ENCODE measurements at places on chromosomes 3 and 15.

DNA sequence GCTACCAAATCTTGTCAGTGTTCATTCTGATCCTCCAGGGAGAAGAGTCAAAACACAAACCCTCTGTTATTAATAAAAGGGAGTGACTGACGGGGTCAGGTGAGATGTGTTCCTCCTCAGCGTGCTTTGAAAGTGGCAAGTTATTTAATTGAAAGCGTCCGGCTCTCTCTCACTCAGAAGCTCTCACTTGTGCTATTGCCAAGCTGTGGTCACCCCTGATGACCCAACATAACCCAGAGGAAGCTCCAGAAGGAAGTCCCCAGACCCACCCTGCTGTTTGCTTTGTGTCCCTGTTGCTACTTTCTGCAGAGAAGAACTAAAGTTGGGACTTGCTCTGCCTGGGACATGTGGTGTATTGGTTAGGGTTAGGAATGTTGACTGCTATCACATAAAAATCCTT, 235.6 kb downstream of the EDEM1 start:
- DNase-seq: no peak

DNA sequence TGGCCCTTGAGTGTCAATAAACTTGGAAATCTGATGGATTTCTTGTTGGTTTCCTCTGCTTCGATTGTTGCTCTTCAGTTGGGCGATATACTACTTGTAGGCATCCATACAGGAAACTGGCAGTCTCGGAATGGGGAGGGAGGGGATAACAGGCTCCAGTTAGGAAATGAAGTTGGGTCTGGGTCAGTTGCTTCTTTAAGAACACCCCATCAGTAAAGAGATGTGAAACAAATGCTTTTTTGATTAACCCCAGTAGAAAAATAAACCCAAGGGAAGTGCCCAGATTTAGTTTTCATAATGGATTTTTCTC, 681 bp downstream of the CHMP2B start:
- DNase-seq: no peak

DNA sequence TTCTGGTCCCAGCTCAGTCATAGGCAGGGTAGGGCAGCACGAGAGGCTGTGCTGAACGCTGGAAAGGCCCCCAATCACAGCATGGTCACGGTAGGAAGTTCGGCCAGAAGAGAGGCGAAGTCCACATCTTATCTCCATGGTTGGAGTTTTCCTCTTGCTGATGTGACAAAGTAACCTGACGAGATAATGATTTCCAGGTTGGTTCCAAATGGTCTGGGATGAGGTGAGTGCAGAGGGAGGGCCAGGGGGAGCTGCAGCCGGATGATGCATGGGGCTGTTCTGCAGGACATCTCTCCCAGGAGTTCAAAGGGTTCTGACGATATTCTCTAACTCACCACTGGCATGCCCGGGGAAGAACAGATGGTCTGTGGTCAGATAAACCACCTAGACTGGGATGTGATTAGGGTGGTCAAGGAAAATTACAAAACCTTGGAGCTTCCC, 83.2 kb upstream of the WNT5A start:
- DNase-seq: no peak

DNA sequence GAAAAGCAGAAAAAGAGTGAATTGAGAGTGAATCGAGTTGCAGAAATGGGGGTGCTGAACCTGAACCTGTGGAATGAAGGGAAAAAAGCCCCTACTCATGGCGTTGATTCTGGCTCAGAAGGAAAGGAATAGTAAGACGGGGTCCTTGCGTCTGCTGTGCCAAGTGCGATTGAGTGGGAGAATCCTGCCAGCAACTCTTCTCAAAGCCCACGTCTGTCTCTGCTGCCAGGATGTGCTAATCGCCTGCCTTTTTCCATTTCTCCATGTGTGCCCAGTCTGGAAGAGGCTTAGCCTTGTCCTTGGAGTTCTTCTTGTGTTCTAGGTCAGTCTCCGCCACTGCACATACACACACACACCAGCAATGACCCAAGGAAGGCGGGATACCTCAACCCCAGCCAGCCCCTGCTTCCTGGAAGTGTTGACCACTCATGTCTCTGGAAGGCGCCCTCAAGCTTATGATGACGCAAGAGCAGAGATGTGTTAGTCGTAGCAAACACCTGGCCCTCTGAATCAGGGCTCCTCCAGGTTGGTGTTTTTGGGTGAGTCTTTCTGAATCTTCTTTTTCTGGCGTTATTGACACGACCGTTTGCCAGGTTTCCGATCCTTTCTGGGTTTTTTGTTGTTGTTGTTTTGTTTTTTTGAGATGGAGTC, 262.4 kb upstream of the PROK2 start:
- DNase-seq: no peak

GRCh38 chr3:47475029-47475569, 642 bp downstream of the SCAP start:
- DNase-seq: no peak

DNA sequence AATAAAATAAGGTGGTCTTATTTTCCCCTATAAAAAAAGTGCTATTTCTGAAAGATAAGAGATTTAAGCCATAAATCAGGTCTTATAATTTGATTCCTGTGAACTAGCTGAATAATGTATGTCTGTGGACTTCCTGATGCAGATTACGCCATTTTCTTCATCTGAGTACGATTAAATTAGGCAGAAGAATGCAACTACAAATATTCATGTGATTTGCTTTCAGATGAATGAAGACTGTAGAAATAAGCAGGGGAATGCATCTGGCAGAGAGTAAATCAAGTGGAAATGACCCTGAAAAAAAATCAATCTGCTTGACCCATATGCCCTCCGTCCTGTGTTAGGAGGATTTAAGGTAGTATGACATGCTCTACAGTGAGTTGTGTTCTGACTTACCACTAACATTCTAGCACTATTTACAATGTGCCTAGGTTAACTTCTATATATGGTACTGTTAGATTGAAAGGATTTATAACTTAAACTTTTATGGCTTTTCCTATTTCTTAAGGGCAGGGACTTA, 14.7 kb downstream of the BNIP2 start:
- no peak for DNase-seq

DNA sequence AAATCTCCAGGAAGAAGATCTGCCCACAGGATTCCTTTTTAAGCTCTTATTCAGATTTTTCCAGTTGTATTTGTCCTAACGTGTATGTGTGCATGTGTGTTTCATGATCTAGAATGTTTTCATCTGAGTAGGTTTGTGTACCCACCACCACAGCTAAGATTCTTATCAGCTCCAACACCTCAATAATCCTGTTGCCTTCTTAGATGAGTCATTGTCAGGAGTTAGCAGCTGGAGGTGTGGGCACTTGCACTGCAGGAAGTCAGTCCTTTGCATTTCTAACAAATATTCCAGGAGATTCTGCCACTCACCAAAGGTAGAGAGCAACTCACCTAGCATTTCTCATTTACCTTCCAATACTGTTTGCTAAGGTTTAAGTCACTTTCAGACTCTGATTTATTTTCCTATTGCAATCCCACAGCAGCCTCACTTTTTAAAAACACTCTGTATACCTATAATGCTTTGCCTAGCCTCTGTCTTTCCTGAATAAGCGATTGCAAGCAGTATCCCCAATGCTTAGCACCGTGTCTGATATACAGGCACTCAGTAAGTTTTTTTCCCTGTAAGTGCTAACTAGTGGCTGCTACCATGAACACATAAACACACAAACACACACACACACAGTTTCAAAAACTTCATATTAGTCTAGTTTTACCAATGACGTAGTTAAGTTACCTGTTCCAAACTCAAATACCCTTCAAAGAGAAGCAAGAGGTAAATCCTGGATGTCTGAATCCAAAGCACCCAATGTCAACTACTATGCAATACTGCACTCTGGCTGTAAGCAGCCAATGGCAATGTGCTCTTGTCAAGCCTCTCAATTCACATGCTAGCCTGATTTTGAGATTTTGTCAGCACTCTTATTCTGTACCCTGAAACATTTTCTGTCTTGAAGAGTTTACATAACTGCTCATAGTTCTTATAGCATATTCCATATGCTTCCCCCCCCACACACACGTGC, 713.5 kb upstream of the LMCD1 start:
- no peak for DNase-seq

GRCh38 chr3:69806735-69807438, 67.6 kb downstream of the MITF start:
- DNase-seq: no peak

DNA sequence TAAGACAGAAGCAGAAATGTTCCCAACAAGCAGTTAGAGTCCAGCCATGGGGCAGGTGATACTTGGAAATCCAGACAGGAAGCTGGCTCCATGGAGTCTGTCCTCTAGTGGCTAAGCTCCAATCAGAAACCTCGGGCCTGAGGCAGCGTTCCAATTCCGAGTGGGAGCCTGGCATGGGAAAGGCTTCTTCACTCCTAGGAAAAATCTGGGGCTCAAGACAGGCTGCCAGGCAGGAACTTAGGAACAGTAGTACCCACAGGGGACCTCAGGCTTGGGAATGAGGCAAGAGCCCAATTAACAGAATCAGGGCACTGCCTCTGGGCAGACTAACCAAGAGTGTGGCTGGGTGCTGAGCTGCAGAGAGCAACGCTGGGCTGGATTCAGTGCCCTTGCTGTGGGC, 6.2 kb upstream of the ATP13A4 start:
- DNase-seq: no peak

DNA sequence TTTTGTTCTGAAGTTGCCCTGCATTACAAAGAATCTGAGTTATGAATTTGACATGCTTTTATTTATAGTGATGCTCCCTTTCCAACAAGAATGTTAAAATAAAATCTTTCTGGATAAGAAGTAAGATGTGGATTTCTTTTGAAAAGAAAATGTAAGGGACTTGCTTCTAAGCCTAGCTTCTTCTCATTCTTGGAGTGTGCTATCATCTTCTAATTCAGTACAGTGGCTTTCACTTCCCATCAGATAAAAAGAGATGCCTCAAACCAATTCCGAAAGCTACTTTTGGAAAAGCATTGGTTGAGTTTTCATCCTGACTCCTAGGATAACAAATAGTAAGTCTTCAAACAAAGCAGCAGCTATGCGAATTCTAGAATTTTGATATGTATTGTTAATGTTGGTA, 197.0 kb upstream of the ZPLD1 start:
- DNase-seq: no peak

- no peak for DNase-seq
Measured at GRCh38 chr3:124210899-124211298, 219.0 kb upstream of the ROPN1 start.

DNA sequence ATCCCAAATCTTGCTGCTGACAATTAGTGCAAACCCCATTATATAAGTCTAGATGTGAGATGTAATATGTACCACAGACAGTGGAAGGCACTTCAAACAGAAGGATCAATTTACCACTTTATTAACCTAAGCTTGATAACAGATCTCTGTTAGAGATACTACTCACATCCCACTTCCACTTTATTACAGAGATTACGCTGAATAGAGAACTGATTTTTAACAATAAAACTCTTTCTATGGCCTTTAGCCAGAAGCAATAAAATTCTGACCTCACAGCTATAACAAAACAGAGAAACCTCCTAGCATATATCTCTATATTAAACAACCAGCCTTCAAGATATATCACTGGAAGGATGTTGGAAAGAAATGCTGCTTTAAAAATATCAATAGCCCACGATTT, 517.7 kb downstream of the MAGI1 start:
- DNase-seq: no peak

DNA sequence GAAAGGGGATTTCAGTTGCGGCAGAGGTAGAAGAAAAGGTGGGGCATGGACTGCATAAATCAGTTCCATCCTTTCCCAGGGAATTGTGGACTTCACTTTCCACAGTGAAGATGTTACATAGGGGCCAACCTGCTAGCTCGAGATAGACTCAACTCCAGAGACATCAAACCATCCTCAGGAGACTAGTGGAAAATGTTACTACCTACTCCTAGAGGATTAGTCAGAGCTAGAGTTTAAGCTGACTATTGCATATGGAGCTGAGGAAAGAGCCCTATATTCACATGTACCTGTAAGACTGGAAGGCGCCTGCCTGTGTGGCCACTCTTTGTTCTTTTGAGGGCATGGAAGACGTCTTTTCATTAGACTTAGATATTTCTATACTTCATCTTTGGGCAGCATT, 69.2 kb downstream of the KLHL25 start:
- DNase-seq: no peak

DNA sequence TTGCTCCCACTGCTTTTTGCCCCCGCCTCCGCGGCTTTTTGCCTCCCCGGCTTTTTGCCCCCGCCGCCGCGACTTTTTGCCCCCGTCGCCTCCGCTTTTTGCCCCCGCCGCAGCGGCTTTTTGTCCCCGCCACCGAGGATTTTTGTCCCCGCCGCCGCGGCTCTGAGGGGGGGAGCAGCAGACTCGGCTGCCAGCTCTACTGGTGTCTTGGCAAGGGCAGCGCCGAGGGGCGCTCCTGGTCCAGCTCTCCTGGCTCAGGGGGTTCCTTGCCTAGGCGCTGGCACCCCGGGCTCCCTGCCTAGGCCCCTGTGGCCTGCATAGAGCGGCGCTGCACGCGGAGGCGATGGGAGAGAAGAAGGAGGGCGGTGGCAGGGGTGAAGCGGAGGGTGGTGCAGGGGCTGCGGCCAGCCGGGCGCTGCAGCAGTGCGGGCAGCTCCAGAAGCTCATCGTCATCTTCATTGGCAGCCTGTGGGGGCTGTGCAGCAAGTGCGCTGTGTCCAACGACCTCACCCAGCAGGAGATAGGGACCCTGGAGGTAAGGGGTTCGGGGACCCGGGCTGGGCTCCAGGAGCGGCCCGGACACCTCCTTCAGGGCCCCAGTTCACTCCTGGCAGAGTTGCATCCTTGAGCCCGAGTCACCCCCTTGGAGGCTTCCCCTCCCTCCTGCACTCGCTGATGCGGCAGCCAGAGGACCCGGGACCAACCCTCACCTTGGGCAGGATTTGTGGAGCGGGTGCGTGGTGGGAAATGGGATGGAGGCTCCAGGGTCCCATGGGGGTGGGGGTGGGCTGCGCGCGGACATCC, 642.4 kb downstream of the GOLGA6L6 start:
- no peak for DNase-seq

- no peak for DNase-seq
Measured at GRCh38 chr3:73908218-73908617, 283.5 kb upstream of the PDZRN3 start.

- peak; percentile 70 for DNase-seq
Measured at GRCh38 chr15:90266061-90266431, 574 bp downstream of the NGRN start.

- no peak for DNase-seq
Measured at GRCh38 chr3:31364711-31365110, 168.0 kb upstream of the STT3B start.

DNA sequence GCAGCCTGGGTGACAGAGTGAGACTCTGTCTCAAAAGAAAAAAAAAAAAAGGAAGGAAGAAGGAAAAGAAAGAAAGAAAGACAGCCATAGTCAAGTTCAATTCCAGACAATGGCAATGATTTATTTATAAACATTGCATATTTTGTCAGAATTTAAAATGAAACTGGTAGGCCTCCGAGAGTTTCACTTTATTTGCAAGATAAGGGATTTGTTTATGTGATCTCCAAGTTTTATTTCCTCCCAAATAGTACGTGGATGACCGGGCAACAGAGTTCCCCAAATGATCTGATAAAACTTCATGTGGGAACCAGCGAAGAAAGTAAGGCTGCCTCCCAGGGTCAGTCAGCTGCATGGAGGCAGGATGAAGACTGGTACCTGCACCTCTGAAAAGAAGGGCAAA, 28.6 kb upstream of the MOBP start:
- no peak for DNase-seq

GRCh38 chr15:57551715-57552677, 39.7 kb upstream of the MYZAP start:
- DNase-seq: no peak

Data from hematopoietic multipotent progenitor cell treated with erythropoietin and hydrocortisone succinate and interleukin-3 and kit ligand, for 17 days (in vitro differentiated cells).